ENCODE measurements at places on chromosomes 12 and 14. TPM values are rescaled to one million over a fixed set of nuclear protein-coding genes. Genes with fewer than 3 reads are reported as not detected.

- no peak for DNase-seq
Measured at GRCh38 chr14:57970594-57970993, 104.7 kb upstream of the SLC35F4 start.

GRCh38 chr14:105151838-105152793 lies 16.5 kb downstream of the JAG2 start:
- DNase-seq: no peak

GRCh38 chr12:124165695-124166094 lies 129.2 kb upstream of the RFLNA start:
- no peak for DNase-seq

TRPV4 gene
- 1.4 TPM for total RNA-seq
